IPS DF 19.7 (cell line): ENCODE measurements at places on chromosomes 2 and 18.
A peak's percentile ranks its signal among the peaks of the same experiment; 100 is the strongest.

- no peak for DNase-seq
These were observed 158.0 kb downstream of the CSRNP3 start for GRCh38 chr2:165627470-165627869.

- no peak for DNase-seq
These were observed 101.4 kb downstream of the MYOM1 start for GRCh38 chr18:3118195-3119010.

- DNase-seq: peak; percentile 47
These were observed at the start of gene LPIN2 for GRCh38 chr18:3013024-3013804. LPIN2 (minus strand) TSS chr18:3013144; CDS start chr18:2960840, 52,304 bp downstream.

GRCh38 chr2:171244466-171244969 lies 83.8 kb upstream of the TLK1 start:
- DNase-seq: no peak

DNA sequence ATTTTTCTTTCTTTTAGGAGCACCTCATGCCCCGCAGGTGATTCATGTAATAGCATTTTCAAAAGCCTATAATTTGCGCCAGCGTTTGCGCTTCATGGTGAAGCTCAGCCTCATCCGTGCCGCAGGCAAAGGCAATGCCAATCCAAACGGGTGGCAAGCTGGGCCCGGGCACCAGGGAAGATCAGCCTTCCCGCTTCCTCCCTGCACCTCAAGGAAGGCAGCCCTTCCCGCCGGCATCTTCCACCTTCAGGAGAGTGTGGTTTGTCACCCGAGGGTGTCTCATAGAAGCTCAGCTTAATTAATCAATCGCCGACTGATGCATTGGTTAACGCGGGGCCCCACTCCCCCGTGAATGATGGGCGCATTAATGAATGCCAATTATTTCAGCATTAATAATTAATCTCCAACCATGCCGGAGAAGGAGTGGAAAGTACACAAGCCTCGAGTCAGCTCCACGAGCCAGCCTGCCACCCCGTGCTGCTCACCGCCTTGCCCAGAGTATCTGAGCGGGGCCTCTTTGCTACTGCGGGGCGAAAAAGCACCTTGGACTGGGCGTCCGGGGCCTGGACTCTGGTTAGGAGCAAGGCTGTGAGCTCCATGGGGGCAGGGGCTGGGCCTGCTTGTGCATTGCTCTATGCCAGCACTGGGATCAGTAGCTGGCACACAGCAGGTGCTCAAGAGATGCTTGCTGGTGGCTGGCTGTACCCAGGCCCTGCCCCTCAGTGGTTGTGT lies 13.0 kb downstream of the INHBB start:
- DNase-seq: no peak

DNA sequence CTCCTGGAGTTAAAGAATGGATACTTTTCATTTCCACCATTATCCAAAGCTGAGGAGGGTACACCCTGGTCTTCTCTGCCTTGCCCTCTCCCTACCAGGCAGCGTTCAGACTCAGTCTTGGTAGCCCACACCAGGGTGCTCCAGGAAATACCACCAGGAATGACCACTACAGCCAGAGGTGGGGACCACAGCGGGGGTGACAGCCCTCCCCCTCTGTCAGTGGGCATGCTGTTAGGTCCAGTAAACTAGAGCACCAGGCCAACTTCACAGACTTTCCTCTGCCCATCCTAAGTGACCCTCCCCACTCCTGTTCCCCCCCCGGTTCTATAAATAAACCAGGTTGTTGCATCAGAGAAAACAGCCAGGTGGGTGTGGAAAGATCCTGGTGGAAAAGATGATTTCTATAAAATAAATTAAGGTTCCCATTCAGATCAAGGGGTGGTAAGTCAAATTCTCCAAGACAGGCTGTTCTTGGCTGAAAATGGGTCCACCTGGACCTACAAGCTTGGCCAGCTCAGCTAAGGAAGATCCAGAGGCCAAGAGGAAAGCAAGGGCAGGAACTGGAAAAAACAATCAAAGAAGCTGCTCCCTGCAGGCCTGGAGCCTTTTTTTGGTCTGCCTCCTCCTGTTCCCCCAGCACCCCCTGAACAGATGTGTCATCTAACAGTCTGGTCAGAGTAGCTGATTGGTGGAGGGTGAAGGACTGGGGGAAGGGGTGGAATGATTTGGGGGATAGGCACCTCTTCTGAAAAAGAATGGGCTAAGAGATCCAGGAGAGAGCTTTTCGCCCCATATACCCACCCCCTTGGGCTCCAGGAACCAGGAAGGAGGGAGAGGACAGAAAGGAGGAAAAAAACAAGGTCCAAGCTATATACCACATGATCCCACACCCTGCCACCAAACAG lies 2.3 kb downstream of the RAB11FIP5 start:
- no peak for DNase-seq
